ENCODE measurements at places on chromosomes 6 and 20.

DNA sequence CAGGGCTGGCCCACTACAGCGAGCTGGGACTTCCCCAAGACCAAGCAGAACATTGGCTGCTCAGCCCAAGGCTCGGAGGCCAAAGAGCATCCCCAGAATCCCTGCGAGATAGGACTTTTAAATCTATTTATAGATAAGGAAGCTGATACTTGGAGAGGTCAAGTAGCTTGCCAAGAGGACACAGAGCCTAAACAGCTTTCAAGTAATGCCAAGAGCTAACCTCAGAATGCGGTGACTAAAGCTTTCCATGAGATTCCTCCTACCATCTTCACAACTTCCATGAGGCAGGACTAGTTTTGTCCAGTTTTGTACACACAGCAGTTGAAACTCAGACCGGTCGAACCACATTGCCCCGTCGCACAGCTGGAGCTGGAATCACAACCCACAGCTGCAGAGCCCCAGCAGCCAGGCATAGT is 168.1 kb upstream of the TOP1 start:
- no peak for DNase-seq

- no peak for DNase-seq
These were observed 70.3 kb downstream of the TMEM244 start for GRCh38 chr6:129790785-129791184.

DNA sequence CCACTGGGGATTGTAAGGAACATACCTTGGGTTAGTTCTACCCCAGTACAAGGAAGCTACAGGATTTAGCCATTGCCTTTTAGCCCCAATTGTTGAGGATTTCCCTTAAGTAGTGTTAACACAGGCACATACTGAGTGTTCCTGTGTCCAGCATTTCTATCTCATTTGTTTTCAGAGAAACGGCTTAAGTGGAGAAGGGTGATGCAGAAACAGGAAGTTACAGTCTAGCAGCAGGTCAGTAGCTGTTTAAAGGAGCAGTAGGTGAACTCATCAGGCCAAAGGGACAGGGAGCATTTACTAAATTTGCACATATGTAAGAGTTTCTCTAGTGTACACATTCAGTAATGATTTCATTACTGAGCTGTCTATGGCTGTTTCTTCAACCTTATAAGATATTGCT is 644.2 kb upstream of the GJE1 start:
- DNase-seq = no peak

- no peak for DNase-seq
These were observed 12.5 kb downstream of the ENTPD6 start for GRCh38 chr20:25207960-25208534.

DNA sequence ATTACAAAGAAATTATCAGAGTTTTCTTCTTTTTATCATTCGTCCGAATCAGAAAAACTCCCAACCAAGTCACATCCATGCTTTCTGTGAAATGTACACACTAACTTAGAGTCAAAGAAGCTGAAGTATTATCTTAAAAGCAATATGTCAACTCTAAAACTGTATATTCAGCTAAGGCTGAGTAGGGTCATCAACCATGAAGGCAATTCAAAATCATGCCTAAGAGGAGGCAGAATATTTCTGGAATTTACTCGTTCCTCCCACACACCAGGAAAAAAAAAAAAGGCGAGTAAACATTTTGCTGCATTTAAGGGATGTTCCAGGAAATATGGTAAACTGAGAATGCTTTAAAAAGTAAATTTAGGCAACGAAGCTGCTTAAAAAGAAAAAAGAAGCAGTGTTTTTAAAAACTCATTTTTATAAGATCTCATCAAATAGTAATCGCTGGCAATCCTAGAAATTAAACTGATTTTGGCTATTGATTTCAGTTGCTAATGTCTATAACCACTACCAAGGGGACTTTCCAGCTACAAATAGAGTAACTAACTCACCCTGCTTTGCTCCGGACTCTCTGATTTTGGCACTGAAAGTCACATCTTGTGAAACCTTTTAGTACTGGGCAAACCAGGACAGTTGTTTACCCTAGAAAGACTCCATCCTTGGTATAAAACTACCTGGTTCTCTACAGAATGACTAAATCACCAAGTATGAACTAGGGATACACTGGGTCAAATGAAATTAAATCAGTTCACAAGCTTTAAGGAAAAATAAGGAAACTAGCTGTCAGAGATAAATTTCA is 82.8 kb downstream of the MBOAT1 start:
- no peak for DNase-seq

GRCh38 chr6:76441875-76442274 is 369.4 kb upstream of the IMPG1 start:
- DNase-seq = no peak

DNA sequence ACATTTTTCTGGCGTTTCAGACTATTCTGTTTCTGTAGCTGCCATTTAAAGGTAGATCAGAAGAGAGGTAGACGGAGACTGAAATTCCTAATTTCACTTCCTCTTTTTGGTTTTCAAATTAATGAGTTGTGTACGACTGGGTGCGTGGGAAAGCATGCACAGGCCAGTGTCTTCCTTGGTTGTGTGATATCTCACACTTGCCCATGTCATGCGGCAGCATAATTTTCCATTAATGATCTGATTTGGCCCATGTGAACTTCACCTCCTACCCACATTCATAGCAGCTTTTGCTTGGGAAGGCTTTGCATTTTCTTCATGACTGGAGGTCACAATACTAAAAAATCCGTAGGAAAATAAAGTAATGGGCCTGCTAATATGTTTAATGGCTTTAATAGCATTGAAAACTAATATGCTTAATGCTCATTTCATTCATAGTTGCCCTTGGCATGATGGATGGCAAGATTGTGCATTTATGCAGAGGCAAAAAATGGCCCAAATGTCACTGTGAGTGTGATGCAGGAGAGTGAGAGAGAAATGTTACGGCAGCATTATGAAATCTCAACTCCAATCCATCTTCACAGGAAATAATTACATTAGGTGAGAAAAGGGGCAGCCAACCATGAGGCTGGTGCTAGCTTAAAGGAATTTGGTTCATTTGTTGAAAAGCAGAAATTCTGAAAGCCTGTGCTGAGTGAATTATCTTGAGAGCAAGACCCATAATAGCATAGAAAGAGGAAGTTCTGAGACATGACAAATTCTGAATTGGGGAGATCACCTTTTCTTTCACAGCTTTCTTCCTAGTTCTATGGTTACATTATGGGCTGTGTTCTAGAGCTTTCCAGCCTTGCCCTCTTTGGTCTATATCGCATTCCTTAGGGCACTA is 69.0 kb upstream of the UST start:
- DNase-seq = no peak

DNA sequence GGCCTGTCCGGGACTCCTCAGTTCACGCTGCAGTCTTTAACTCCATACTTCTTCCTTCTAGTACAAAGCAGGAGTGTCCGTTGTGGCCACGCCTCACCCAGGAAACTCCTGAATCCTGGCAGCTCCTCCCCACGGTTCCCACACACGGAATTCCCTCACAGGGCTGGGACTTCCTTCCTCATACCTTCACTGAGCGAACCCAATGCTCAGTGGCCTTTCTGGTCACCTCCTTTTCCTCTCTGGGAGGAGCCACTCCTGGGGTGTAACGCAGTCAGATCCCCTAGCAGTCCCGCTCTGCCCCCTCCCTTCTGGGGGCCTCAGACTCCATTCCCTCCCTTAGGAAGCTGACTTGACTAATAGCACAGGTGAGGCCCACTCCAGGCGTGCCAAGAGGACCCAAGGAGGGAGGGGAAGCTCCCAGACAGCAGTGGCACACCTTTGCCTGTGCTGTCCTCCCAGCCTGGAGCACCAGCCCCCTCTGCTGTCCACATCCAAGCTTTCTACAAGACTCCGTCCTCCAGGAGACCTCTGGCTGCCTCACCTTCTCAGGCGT is at the start of gene SLC52A3:
TSS of gene SLC52A3 (minus strand) at position 75 of the 553 bp plus-strand sequence. CDS start 2,726 bp downstream, outside the sequence.
- no peak for DNase-seq

DNA sequence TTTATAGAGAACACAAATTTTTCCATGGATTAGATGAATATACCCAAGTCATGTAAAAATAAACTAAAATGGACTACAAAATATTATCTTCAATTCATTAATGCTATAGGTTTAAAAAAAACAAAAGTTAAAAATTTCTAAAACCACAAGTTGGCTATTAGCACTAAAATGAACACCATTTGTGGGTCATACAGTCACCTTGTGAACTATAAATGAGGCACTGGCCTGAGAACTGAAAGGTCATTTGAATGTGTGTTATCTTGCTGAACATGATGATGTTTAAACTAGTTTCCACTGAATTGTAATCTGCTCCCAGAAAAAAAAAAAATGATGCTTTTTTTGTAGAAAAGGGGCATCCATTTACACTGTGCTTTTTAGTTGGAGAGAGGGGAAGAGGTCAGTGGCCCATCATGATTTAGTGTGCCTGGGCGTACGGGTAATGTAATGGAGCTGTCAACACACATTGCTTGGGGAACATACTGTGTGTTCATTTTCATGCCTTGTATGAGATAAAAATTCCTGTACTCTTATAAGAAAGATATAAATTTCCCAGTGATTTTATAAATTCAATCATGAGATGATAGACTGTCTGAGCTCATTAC is 96.6 kb upstream of the FKBP1C start:
- no peak for DNase-seq

DNA sequence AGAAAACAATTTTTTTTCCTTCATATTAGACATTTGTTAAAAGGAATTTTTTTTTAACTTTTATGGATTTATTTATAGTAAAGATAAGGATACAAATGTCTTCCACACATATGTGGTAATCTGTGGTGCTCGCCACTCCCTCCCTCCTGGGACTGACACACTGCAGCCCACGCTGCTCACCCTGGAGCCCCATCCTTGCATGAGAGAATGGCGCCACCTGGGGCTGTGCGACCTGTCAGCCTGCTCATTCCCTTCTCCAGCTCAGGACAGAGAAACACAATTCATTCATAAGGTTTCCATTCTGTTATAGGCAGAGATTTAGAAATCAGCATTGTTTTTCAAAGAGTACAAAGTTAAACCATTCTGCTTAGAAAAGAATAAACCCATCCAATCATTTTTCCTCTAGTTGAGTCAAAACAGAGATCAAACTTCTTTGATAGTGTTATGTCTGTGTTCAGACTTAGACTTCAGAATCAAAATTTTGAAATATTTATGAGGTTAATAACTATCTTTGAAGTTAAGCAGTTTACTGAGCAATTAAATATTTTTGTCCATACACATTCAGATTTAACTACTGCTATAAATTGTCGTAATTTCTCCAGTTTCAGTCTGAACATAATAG is 42.8 kb upstream of the DYNLRB1 start:
- DNase-seq = no peak

DNA sequence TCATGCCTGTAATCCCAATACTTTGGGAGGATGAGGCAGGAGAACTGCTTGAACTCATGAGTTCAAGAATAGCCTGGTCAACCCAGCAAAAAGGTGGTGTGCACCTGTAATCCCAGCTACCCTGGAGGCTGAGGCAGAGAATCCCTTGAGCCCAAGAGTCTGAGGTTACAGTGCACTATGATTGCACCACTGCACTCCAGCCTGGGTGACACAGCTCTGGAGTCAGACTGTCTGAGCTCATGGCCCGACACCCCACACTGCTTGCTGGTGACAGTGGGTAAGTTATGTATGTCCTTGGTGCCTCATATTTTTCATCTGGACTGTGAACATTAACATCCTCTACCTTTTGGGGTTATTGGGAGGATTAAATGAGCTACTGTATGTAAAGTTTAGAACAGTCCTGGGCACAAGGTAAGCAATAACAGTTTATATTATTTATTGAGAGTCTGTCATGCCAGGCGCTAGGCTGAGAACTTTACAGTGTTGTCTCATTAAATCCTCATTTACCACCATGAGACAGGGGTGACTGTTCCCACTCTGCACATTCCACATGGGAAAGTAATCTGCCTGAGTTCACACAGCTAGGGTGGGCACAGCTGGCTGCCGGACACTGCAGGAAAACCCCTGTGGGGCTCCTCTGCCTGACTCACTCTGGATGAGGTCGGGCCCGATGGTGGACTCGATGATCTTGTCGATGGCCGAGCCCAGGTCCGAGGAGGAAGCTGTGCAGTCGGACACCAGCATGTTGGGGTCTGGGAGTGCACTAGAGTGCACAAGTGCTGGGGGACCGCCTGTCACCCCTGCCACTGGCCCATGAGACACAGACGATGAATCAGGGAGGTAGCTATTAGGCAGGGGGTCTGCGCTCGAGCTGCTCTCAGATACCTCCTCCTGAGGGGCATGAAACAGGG is 2.9 kb downstream of the ZNF335 start:
- DNase-seq = no peak

All from activated T-helper 9 cell treated with anti-CD3 and anti-CD28 coated beads, Interleukin-2, amount 50 U/mL, for 16 hours (primary cell).